ENCODE measurements at places on chromosomes 12 and 14.

GRCh38 chr12:24952389-24952788 is 3.5 kb upstream of the BCAT1 start:
- DNase-seq, result no peak

GRCh38 chr12:96193725-96194575 is at the start of gene ELK3:
Gene ELK3, plus strand, starts transcription at chr12:96194375.
- DNase-seq, result no peak

- DNase-seq, result no peak
Observed at GRCh38 chr14:81055971-81056370, 100.5 kb downstream of the TSHR start.

- no peak for DNase-seq
Observed at GRCh38 chr14:103209506-103209905, 86.2 kb downstream of the TNFAIP2 start.

DNA sequence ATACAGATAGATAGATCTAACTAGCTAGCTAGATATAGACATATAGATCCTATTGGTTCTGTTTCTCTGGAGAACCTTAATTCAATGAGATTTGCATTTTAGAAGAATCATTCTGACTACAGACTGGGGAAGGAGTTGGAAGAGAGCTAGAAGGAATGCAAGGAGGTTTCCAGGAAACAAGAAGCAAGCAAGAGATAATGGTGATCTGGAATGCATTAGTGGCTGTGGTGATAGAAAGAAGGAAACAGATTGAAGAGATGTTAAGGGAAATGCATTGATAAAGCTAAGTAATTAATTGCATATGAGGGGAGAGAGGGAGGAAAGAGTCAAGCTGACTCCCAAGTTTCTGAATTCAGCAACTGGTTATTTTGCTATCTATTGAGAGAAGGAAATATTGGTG is 42.7 kb downstream of the DBX2 start:
- no peak for DNase-seq

DNA sequence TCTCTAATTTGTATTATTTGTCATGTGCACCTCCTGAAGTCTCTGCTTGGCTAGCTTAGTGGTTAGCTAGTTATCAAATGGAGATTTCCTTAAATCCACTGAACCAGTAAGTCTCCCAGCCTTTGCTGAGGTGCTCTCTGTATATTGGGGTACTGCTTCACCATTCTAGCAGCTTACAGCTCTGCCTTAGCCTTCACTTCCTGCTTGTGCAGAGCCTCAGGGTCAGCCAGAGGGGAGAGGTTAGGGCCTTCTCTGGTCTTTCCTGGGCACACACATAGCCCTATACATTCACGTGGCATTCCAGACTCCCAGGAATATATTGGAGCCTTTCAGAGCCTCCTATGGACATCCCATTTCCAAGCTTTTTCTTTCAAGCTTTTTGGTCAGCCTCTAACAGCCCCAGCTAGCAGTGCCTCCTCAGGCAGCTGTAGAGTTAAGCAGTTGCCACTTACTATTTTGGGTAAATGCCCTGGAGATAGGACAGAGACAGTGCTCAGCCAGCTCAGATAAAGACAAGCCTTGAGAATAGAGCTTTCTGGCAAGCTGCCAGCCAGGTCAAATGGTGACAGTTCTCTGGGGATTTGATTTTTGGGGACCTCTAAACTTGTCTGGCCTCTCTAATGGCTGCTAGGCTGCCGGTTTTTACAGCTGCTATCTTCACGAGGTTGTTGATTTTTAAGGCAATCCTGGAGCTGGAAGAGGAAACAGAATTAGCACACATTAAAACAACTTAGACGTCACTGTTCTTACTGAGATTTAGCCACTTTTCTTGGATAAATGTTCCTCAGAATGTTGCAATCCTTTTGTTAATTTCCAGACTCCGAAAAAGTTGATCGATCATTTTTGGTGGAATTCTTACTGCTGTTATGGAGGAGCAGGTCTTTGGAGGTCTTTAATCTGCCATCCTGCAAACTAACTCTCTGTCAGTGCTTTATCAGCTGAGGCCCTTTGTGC is 32.9 kb downstream of the FBXW8 start:
- no peak for DNase-seq

DNA sequence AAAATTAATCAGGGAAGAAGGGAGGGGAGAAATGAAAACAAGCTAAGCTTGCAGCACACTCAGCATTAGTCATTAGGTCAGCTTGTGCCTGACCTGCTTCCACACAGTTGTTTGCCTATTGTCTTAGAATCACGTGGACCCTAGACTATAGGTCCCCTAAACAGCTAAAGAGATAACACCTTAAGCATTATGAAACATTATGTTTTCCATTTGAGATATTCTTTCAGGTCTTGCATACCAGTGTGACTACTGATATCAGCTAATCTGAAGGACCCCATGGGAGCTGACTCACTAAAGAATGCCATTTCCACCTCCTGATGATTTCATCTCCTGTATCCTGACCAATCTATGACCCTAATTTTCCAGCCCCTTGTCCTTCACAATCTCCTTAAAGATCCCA is 154.1 kb upstream of the FUT8 start:
- DNase-seq, result peak; percentile 29

GRCh38 chr12:186006-186625 is 27.8 kb downstream of the SLC6A12 start:
- DNase-seq, result no peak

GRCh38 chr12:76921891-76922664 is 43.3 kb upstream of the CSRP2 start:
- DNase-seq, result no peak

- no peak for DNase-seq
Observed at GRCh38 chr12:43742106-43742505, 16.5 kb downstream of the PUS7L start.

- no peak for DNase-seq
Observed at GRCh38 chr12:89051065-89051677, 301.1 kb downstream of the DUSP6 start.
